ENCODE measurements at places on chromosomes 3 and 15. TPM values are rescaled to one million over a fixed set of nuclear protein-coding genes. Genes with fewer than 3 reads are reported as not detected.

DNA sequence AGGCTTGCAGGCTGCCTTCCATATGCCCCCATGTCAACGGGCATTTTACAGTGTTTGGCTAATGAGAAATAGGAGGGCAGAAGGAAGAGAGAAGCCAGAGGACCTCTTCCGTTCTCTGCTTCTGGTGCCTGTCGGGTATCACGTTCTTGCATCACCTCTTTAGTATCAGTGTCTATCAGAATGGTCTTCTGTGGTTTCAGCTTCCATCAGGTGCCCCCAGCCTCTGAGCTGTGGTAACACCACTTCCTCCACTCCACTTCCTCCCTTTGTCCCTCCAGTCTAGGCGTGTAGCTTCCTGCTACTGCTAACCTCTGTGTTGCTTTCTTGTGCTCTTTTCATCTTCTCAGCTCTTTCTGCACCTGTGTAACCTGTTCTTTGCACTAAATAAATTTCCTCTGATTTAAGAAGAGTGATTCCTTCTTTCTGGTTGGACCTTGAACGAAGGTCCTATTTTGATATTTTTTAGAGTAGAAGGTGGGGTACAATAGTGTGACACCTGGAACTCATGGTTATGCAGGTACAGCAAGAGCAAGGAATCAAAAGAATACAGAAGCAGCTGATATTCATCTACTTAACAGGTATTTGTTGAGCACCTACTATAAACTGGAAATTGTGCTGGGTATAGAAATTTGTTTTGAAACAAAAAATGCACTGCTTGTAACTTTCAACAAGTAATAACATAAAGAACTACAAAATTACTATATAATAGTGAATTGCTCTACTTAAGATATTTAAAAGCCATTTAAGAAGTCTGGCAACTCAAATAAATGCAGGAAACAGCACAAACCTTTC is 27.4 kb upstream of the FOXB1 start:
- peak; percentile 53 for DNase-seq

DNA sequence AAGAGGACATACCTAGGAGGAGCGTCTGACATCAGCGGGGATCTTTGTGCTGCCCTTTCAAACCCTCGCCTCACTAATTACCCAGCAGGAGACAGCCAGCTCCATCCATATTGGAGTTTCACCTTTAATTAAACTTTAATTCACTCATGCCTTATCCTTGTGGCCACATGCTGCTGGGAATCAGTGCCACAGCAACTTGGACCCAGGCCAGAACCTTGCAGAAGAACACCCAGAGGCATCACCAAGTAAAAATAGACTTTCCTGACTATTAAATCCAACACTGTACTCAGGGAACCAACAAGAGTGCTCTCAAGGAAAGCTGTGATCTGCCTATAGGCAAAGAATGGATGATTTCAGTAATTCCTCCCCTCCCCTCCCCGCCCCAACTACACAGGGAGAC is 23.9 kb downstream of the EIF1B start:
- DNase-seq: no peak

DNA sequence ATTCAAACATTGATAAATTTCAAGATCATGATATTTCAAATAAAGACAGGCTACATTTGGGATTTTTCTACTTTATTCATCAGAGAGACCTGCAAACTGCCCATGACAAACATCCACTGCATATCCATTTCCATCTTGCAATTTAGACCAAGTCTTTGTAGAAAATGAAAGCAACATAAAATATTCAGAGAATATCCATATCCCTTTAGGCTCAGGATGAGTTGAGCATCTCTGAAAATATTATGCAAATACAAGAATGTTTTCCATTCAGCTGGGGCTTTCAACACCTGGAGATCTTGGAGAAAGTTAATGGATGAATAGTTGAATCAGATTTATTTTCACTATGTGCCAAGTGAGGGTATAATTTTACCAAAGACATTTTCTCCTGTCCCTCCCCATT is 103.4 kb downstream of the TUSC7 start:
- DNase-seq: no peak

GRCh38 chr15:31280831-31281216 is 45.8 kb upstream of the KLF13 start:
- no peak for DNase-seq

- DNase-seq: no peak
These were observed 98.8 kb upstream of the TNFAIP8L3 start for GRCh38 chr15:51193526-51193925.

DNA sequence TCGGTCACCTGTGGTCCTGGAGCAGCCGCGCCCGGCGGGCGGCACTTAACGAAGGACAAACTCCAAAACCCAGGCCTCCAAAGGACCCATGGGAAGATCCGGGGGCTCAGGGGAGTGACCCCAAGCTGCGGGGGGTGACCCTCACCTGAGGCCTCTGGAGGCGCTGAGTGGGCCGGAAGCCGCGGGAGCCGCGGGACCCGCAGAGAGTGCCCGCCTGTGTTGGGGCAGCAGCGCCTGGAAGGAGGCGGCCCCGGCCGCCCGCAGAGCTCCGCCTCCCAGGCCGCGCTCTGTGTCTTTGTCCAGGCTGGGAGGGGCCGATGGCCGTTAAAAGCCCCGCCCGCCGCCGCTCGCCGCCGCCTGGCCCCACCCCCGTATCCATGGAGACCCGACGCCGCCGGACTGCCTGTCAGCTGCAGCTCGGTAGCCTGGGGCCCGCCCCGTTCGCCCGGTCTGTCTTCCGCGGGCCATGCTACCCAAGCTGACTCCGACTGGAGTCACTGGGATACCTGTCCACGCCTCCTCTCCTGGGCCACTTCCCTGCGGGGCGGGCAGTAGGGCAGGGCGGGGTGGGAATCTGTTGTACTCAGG is 15.3 kb upstream of the FANCD2 start:
- peak; percentile 92 for DNase-seq

- DNase-seq: no peak
These were observed 239.9 kb downstream of the FAM43A start for GRCh38 chr3:194925614-194926013.

DNA sequence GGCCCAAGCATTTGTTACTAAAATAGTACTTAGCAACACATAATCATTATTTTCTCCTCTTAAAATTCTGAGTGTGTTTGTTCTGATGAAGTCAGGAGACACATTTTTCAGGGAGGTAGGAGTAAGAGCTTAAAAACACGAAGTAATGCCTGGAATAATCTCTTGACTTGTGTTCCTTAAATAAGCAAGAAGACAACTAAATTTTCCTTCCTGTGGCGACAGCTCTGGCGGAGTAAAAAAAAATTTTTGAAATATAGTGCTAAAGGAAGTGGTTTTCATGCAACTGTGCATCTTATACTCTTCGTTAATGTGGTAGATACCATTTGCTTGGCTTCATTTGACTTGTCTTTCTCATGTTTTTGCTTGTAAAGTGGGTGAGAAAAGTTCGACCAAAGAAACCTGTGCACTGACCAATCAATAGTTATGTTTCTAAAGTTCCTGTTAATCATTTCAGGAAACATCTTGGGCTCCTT is 11.1 kb upstream of the MBNL1 start:
- no peak for DNase-seq

DNA sequence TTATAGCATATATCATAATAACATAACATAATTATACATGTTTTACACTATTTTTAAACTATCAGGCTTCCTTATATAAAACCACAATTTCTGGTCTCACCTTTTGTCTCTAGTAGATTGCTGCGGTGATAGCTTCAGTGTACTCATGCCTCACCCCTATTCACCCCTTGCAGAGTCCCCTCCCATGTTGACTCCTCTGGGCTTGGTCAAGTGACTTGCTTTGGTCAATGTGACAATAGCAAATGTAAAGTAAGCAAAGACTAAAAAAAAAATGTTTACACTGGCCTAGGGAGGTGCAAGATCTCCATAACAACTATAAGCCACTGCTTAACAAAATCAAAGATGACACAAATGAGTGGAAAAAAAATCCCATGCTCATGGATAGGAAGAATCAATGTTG is 537.5 kb downstream of the ROBO1 start:
- DNase-seq: no peak

- no peak for DNase-seq
These were observed 300.7 kb downstream of the TUSC7 start for GRCh38 chr3:117010318-117010717.

GRCh38 chr3:150447084-150447483 is 39.0 kb downstream of the TSC22D2 start:
- DNase-seq: no peak

GRCh38 chr15:87577336-87577735 is 679.2 kb downstream of the NTRK3 start:
- DNase-seq: no peak

Gene ACY1
- 42.4 TPM for total RNA-seq

Gene NANOGP8
- not detected for total RNA-seq

Gene RIOX2
- 37.8 TPM for total RNA-seq
